Kidney epithelial cell (primary cell): ENCODE measurements at places on chromosomes 5 and 9. TPM values are rescaled to one million over a fixed set of nuclear protein-coding genes. Genes with fewer than 3 reads are reported as not detected.

- no peak for DNase-seq
Measured at GRCh38 chr9:132287256-132287760, 67.5 kb downstream of the SETX start.

- DNase-seq, result no peak
Measured at GRCh38 chr9:91746904-91747303, 203.1 kb downstream of the ROR2 start.

Gene FGFR4
- total RNA-seq, result 16.4 and 34.5 TPM in 2 replicates

Gene BARHL1
- total RNA-seq, result not detected in 2 replicates

Gene FSTL4
- total RNA-seq, result not detected in 2 replicates
